Skin of body (tissue), 3 donors: ENCODE measurements at places on chromosomes 4 and X. TPM values are rescaled to one million over a fixed set of nuclear protein-coding genes. Genes with fewer than 3 reads are reported as not detected.

The THOC2 gene
- total RNA-seq, result 118 TPM

The FRMD7 gene
- 0.10 TPM for total RNA-seq

GRCh38 chr4:99816545-99817308 is at the start of gene DAPP1:
Gene DAPP1, plus strand, starts transcription at chr4:99816827. Its CDS starts 87 bp downstream, at chr4:99816914.
- DNase-seq, result no peak

- DNase-seq, result no peak
Measured at GRCh38 chr4:38149472-38149996, 189.3 kb downstream of the PTTG2 start.
